Myocyte (in vitro differentiated cells): ENCODE measurements at places on chromosomes 5 and 9. TPM values are rescaled to one million over a fixed set of nuclear protein-coding genes. Genes with fewer than 3 reads are reported as not detected.

Gene CDH18
- 0.11 and 0.26 TPM in 2 replicates for total RNA-seq

Gene QSOX2
- 18.2 and 20.7 TPM in 2 replicates for total RNA-seq

Gene BTNL8
- not detected in 2 replicates for total RNA-seq

Gene C9orf153
- 0.45 TPM in 1 of 2 replicates, not detected in the other for total RNA-seq

Gene SLC36A2
- not detected in 2 replicates for total RNA-seq

Gene PALM2AKAP2
- total RNA-seq: 24.1 and 26.6 TPM in 2 replicates

Gene PCDHGA1
- 5.2 and 5.9 TPM in 2 replicates for total RNA-seq

DNA sequence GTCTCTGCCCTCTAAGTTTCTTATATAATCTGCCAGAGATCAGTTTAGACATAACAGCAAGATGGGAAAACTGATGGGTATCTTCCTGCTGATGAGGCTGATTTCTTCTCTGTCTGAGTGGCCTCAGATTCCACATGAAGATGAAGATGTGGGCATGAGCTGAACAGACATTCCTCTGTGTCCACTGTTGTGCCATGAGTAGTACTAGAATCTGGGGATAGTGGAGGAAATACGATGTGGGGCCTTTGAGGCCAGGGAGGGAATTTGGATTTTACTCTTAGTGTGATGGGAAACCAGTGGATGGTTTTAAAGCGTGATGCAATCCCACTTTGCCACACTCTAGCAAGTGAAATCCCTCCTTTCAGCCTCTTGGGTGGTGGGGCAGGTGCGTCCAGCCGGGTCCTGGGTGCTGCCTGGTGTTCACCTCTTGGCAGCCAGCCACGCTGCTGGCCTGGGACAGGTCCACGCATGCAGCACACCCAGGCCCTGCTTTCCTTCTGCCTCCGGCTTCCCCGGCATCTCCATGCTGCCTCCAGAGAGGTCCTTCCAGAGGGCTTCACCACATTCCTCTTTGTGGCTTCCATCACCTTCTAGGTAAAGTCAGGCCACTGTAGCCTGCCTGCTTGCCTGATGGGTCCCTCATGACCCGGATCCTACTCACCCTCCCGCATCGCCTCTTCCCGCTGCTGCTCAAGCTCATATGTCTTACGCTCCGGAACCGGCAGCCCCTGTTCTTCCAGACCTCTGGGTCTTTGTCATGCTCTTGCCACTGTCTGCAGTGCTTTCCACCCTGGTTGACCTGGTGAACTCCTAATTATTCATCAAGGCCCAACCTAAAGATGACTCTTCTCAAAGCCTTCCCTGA lies 28.1 kb upstream of the SH3PXD2B start:
- DNase-seq: no peak

- DNase-seq: no peak
Observed at GRCh38 chr9:94586814-94587213, 6.8 kb downstream of the FBP2 start.

DNA sequence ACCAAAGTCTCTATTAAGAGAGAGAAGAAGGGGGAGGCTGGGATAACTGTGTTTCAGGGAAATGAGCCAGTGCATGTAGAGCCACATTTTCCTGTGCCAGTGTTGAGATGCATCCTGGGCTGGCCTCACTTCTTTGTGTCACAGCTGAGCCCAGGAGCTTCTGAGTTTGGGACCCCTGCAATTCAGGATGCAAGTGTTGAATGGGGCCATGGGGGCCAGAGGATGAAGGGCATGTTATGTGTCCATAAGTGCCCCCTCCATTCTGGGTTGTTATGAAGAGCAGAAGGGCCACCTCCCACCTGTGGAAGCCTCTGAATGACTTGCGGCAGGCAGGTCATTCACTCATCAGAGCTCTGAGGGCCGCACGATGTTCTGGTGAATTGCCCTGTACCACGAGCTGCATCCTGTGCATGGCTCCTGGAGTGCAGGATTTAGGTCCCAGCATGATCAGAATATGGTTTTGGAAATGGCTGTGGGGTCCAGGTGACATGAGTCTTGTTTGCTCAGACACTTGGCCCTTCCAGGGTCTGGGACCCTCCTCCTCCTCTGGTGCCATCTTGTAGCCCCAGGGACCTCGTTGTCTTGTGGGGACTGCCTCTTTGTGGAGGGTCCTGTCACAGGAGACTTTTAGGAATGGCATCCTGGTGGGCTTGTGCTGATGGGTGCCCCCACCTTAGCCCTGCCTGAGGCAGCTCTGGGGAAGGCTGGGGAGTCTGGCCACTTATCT lies 115.4 kb upstream of the PITX1 start:
- no peak for DNase-seq

DNA sequence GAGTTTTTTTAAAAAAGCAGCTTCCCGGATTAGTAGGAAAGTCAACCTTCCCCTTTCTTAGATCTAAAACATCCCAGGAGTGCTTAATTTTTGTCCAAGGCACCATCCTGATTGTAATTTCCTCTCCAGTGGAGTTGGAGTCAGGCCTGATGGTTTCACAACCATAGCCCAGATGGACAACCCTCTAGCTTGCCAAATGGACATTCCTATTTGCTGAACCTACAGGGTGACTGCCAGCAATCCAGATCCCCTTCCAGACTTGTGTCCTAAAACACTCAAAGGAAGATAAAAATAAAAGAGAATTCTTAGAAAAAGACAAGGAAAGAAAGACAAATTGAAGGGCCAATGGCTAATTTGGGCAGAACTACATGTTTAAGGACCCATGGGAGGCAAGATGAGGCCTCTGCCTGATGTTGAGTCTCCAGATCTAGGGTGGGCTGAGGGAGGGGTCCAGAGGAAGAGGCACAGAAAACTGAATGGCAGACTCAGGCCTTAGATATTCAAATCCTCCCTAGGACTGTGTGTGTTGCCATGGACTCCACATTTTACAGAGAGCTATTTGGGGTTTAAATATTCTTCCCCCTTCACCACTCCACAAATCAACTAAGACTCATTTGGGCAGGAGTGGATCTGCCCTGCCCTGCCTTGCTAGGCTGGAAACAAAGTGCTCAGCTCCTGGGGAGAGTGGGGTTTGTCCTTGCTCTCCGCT lies 38.5 kb upstream of the SLC44A1 start:
- DNase-seq: peak; percentile 69

GRCh38 chr5:14848385-14848784 lies 23.2 kb downstream of the ANKH start:
- DNase-seq: no peak

- no peak for DNase-seq
Observed at GRCh38 chr9:33102551-33103210, 26.2 kb upstream of the SMU1 start.

- no peak for DNase-seq
Observed at GRCh38 chr9:93155716-93156474, 21.8 kb upstream of the NINJ1 start.

- peak; percentile 55 for DNase-seq
Observed at GRCh38 chr5:180161420-180162303, 47.3 kb downstream of the RASGEF1C start.

DNA sequence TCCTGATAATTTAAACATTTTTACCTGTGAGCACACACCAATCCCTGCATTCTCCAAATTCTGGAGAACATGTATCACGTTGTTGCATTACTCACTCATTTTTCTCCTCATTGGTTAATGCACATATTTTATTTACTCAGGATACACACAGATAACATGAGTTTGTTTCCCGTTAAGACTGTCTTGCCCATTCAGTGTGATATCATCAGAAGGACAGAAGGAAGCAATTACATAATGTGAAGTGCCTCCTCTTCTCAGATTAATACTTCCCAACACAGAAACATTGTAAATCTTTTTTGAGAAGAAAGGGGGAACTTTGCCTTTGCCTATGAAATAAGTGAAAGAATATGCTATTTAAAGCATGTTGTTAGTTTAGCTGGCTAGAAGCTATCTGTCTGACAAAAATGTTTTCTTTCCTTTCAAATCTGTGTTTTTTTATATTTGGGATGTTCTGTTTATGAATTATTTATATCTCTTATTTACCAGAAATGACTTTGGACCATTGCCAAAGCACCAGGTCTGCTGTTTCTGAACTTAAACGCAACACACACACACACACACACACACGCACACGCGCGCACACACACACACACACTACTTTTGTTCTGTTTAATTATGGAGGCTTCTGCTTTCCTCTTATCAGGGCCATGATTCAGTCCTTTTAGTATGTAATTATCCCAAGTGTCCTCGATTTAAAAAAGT lies 186.5 kb downstream of the CHSY3 start:
- DNase-seq: no peak

DNA sequence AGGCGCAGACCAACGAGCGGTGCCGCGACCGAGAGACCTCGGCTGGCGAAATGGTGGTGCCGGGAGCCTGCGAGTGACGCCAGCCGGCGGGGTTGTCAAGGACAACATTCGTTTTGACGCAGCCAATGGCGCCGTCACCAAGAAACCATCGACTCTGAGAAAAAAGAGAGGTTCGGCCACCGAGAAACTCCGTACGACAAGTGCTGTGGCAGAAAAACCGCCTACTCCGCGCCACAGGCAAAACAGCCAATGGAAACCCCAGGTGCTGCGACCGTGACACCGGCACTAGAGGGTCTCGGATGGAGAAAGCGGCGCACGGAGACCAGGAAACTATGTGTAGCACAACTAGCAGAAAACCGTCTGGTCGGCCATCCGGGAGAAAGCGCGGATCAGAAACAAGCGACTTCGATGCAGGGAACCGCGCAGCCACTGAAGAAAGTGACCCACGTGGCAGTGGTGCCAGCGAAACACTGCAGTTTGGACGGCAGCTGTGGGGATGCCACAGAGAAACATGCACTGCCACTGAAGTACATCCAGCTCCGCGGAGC lies 88.8 kb downstream of the ANXA2R start:
- no peak for DNase-seq

- DNase-seq: no peak
Observed at GRCh38 chr9:5994493-5994892, 20.9 kb downstream of the RANBP6 start.

DNA sequence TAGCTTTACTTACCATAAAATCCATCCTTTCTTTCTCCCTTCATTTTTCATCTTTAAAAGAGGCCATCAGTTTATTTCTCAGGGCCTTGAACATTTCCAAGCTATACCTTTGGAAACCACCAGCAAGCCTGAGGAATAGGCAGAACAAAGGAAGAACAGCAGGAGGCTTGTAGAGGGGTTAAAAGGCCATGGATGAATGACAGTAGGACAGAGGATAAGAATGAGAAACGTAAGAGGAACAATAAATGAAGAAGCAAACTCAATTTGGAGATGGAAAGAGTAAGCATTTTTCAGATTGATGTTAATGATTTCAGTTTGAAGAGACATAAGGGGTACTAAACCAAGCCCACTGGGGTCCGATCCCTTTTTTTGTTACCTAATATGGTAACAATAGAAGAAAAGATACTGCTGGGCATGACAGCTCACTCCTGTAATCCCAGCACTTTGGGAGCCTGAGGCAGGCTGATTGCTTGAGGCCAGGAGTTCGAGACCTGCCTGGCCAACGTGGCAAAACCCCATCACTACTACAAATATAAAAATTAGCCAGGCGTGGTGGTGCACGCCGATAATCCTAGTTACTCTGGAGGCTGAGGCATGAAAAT lies 106.6 kb upstream of the NMUR2 start:
- no peak for DNase-seq

DNA sequence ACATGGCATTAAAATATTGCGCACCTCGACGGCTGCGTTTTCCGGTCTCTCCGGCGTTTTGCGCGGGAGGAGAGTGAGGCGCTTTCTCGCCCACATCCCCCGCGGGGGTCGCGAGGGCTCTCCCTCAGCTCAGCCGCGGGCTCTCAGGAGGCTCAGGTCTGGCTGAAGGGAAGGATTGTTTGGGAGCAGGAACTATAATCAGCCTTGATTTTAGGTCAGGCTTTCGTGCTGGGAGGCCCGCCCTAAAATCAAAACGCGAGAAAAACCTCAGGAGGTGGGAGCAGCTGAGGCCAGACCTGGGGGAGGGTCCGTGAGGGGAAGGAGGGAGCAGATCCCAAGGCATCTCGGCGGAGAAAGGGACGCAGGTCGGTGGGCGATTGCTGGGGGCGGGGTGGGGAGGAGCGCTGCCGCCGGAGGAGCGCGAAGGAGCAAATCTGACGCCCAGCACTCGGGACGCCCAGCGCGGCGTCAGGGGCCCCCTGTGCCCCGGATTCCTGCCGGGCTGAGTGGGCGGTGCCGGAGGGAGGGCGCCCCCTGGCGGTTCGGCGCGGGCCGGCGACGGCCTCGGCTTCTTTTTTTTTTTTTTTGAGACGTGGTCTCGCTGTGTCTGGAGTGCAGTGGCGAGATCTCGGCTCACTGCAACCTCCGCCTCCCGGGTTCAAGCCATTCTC lies 18.7 kb upstream of the RNF130 start:
- DNase-seq: peak; percentile 59

GRCh38 chr5:54457094-54457862 lies 1.8 kb downstream of the HSPB3 start:
- DNase-seq: peak; percentile 95

DNA sequence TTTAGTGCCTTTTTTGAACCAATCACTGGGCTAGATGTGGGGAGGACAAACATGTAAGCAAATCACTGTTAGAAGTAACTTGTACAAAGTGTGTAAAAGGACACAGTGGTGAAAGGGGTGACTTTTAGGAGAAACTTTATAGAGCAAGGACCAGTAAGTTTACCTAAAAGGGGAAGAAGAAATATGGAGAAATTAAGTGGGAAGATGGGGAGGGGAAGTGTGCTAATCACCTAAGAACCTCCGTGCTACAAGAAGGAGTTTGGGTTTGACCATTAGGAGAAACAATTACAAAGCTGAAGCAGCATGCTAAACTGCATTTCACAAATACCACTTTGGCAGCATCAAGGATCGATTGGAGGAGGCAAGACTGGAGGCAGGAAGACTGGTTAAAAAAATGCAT lies 17.3 kb downstream of the ITGA1 start:
- DNase-seq: no peak
